ENCODE measurements at places on chromosomes 4 and X.

DNA sequence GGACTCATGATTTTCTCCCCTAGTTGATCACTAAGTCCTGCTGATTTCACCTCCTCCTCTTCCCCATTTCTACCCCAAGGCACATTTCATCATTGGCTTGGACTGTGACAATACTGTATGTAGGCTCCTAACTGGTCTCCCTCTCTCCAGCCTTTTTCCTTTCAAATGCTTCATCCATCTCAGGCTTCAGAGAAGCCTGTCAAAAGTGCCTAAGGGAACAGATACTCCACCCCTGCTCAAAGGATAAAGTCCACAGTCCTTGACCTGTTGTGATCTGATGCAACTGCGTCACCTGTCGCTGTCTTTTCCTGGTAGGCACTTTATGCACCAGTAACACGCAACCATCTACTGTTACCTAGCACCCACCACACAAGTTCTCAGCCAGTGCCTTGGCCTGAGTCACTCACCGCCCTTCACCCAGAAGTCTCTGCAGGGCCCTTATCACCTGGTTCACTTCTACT lies 12.8 kb downstream of the SCARB2 start:
- DNase-seq = no peak

GRCh38 chr4:118953276-118953675 lies 64.6 kb downstream of the SYNPO2 start:
- peak; percentile 66 for DNase-seq

DNA sequence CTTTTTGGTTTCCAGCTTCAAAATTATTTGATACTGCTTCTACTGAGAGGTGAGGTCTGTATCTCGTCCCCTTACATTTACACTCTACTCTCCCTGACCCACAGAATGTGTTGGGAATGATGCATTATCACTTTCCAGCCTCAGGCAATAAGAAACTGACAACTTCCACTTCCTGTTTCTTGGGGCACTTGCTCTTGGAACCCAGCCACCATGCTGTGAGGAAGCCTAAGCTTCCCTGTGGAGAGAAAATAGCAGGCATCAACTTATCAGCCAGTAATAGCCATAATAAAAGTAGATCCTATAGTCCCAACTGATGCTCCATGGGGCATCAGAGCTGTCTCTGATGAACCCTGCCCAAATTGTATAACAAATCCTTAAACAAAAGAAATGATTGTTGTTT lies 32.6 kb downstream of the RELL1 start:
- no peak for DNase-seq

DNA sequence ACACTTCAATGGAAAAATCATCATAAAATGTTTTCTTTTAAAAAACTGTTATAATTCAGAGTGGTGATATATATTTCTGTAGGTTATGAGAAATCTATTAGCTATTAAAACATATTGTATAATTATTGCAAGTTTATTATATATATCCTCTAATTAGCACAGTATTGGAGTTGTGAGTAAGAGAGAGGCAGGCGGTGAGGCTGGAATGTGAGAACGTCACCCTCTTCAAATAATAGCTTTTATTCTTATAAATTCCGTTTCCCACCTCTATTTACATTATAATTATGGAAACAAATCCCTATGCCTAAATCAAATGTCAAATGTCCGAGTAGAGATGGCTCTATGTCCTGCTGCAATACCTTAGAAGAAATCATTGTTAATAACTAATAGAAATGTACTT lies 292.9 kb downstream of the ADGRL3 start:
- DNase-seq = no peak

DNA sequence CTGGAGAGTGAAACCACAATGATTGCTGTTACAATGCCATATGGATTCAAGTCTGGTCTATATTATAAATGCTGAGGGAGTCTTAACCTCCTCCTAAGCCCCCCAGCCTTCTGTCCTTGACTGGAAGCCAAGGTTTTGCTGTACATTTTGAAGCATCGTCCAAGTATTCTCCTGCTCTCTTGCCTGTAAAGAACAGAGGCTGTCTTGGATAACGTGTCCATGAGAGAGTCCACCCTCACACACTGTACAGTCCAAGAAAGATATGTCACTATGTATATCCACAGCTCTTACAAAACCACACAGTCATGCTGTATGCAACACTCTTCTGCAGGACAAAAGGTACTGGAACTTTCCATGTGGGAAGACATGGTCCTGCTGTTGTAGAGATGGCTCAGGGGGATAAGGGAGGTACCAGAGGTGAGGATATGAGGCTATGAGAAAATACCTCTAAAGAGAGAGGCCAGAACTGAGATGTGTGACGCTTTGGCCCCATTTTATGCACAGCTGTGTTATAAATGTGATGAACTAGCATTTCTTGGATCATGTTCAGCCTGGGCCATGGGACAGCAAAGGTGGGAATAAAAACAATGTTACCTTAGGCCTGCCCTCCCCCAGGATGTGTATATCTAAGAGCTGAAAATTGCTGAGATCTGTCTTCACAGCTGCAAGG lies 678.6 kb downstream of the IQCM start:
- peak; percentile 31 for DNase-seq

DNA sequence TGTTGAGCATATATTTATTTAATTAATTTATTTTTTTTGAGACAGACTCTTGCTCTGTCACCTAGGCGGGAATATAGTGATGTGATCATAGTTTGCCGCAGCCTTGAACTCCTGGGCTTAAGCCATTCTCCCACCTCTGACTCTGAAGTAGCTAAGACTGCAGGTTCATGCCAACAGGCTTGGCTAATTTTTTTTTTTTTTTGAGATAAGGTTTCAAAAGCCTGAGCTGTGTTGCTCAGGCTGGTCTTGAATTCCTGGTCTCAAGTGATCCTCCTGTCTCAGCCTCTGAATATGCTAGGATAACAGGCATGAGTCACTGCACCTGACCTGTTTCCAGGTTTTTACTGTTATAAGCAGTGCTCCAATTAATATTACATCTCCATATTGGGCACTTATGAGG lies 4.8 kb downstream of the ADD1 start:
- no peak for DNase-seq

GRCh38 chrX:29487714-29488113 lies 727.6 kb upstream of the MAGEB2 start:
- no peak for DNase-seq

DNA sequence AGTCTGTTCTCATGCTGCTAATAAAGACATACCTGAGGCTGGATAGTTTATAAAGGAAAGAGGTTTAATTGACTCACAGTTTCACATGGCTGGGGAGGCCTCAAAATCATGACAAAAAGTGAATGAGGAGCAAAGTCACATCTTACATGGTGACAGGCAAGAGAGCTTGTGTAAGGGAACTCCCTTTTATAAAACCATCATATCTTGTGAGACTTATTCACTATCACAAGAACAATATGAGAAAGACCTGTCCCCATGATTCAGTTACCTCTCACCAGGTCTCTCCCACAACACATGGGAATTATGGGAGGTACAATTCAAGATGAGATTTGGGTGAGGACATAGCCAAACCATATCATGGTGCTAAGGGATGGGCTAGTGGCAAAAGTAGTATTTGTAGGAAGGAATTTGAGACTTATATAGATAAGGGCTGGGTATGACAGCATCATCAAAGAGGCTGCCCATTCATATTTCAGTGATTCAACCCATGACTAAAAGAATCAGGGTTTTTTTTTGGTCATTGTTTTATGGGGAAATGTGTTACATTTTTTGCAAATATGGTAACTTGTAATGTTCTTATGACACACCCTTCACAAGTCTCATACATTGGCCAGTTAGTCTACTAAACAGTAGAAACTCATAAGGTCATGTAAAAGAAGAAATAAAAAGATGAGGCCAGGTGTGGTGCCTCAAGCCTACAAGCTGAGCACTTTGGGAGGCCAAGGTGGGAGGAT lies 34.7 kb downstream of the NUP62CL start:
- DNase-seq = no peak

Measured in fibroblast of skin of scalp (primary cell).